ENCODE measurements at places on chromosomes 13 and 19.

DNA sequence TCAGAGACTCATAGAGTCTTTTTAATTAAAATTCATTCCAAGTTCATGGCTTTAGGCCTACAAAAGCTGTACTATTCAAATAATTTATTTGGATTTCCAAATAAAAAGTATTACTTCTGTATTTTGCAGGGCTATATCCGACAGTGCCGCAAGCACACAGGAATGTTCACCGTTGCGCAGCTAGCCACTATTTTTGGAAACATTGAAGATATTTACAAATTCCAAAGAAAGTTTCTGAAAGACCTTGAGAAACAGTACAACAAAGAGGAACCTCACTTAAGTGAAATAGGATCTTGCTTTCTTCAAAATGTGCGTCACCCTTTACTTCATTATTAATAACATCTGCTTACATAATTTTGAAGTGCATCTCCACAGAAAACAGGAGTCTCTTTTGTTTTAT is 20.5 kb upstream of the C1QTNF9 start:
- no peak for DNase-seq

DNA sequence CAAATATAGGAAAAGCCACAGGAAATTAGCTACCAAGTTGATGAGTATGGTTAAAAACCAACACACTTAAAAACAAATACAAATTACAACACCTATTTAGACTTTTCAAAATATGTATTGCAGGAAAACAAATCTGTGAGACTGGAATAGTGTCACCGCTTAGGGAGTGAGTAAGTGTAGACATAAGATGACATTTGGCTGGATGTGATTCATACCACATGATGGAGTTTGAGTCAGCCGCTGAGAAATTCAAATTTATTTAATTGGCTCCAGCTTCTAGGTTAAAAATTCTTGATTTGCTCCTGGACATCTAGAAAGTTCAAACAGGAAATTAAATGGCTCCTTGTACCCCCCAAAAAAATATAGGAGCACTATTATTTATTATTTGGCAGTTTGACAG is 531.7 kb downstream of the SLITRK1 start:
- DNase-seq: no peak

GRCh38 chr13:56412856-56413255 is 727.9 kb upstream of the PRR20A start:
- no peak for DNase-seq

DNA sequence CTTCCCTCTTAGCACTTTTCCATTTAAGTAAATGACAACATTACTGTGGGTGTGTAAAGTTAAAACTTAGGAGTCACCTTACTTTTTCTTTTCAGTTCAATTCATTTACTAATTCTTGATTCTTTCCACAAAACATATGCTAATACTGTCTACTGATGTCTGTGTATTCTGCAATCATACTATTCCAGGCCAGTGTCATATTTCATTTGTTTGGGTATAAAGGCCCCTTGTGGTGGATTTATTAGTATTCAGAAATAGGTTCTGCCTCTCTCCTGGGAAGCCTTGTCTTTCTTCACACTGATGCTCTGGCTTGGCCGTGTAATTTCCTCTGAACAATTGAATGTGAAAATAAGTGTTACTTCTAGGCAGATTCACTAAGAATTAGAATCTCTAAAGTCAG is 621.9 kb upstream of the SPRY2 start:
- DNase-seq: no peak

DNA sequence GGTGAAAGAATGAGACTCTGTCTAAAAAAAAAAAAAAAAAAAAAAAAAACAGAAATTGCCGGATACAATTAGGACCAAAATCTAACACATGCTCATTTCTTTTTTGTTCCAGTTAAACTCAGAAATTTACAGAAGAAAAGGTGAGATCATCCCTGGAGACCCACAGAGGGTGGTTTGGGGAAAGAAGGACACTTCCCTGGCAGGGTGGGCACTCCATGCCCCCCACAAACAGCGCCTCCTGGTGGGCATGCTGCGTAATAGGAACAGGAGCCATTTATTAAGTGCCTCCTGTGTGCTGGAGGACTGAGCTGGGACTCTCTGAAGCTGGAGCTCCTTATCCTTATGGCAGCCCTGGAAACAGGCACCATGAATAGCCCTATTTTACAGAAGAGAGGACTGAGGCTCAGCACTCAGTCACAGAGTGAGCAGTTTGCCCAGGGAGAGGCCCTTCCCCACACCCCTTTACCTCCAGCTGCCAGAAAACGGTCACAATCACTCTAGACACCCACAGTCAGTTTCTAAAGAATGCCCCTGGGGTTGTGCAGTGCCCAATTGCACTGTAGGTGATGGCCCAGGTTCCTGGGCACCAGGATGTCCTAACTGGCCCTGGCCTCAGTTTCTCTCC is 10.1 kb downstream of the C19orf38 start:
- DNase-seq: no peak

- DNase-seq: no peak
These were observed 162.4 kb downstream of the FOXO1 start for GRCh38 chr13:40503966-40504591.

DNA sequence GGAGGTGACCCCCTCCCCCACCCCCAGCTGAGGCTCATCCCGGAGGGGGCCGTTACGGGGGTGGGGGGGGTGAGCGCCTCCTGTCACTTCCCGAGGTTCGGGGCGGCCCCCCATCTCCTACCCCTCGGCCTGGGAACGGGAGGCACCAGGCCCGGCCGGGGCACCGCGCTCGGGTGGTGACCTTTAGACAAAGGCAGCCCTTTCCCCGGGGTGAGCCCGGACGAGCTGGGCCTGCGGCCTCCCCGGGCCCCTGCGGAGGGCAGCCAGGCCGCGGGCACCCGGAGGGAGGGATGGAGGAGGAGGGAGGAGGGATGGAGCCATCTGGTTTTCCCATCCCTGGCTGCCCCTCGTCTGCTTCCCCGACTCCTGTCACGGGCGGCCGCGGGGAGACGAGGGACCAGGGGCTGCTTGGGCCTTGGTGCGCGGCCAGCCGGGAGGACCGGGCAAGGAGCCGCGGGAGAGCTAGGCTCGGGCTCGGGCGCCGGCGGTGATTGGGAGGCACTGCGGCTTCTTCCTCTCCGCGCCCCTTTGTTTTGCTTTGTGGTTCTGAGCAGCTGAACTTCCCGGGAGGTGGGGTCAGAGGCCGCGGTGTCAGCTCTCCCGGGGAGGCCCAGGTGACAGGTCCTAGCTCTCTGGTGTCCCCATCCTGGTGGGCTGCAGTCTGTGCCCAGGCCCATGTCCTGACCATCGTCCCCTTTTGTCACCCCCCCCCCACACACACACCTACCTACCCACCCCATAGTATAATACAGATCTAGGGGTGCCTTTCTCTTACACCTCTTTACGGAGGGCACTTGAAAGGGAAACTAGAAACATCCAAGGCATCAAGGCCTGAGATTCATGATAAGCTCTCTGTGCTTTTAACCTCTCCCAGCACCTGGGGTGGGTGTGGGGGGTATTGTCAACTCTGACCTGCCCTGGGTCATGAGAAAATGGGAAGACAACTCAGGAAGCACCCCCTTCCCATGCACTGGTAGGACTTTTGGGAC is 1.3 kb downstream of the BICRA start:
- DNase-seq: no peak

DNA sequence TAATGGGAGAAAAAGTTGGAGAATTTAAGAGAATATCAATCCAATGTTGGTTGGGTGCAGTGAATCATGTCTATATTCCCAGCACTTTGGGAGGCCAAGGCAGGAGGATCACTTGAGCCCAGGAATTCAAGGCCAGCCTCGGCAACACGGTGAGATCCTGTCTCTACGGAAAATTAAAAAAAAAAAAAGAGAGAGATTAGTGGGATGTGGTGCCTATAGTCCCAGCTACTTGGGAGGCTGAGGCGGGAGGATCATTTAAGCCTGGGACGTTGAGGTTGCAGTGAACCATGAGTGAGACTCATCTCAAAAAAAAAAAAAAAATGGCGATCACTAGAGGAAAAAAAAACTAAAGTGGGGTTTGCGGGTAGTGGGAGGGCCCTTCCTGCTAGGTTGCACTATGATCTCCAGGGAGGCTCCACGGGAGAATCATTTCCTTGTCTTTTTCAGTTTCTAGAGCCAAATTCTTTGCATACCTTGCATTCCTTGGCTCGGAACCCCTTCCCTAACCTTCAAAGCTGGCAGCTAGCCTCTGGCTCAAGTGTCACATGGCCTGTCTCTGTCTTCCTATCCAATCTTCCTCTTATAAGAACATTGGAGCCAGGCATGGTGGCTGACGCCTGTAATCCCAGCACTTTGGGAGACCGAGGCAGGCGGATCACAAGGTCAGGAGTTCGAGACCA is 5.8 kb upstream of the ERCC2 start:
- DNase-seq: no peak

- DNase-seq: no peak
These were observed 27.2 kb downstream of the PLEKHJ1 start for GRCh38 chr19:2208975-2209374.

DNA sequence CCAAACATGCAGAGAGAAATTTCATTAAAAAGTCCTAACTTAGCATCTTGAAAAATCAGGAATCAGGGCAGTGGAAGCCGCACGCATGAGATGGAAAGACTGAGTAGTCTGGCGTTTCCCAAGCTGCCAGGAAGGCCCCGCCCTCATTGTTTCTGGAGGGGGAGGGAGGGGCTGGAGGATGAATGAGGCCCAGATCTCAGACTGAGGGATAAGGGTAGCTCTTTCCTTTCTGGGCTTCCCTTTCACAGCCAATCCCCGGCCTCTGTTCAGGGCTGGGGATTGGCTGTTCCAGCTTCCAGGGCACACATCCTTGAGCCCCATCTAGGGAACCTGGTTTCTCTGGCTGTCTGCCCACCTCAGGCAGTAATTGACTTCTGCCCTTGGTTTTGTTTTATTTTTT is 7.3 kb downstream of the C19orf53 start:
- no peak for DNase-seq

DNA sequence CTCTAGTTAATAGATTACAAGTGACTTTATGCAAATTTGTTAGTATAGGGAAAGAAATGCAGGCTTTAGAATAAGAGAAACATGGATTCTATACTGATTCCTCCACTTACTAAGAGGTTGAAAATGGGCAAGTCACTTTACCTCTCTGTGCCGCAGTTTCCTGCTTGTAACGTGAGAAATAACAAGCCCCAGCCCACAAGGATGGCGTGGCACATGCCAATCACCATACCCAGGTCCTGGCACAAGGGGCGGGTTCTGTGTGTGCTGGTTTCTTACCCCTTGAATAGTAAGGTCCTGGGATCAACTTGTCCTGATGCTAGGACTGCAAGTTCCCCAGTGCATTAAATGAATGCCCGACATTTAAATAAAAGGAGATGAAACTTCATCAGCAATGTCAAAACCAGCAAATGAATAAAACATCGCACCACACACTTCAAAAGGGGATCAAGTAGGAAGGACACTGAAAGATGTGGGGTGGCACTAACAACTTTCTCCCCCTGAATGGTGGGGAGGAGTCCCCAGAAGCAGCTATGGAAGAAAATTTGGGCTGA is 7.9 kb upstream of the SIGLEC9 start:
- no peak for DNase-seq

- DNase-seq: no peak
These were observed 43.7 kb downstream of the BBC3 start for GRCh38 chr19:47187335-47187655.

- DNase-seq: no peak
These were observed 6.2 kb downstream of the ERVK3-1 start for GRCh38 chr19:58311345-58311865.

DNA sequence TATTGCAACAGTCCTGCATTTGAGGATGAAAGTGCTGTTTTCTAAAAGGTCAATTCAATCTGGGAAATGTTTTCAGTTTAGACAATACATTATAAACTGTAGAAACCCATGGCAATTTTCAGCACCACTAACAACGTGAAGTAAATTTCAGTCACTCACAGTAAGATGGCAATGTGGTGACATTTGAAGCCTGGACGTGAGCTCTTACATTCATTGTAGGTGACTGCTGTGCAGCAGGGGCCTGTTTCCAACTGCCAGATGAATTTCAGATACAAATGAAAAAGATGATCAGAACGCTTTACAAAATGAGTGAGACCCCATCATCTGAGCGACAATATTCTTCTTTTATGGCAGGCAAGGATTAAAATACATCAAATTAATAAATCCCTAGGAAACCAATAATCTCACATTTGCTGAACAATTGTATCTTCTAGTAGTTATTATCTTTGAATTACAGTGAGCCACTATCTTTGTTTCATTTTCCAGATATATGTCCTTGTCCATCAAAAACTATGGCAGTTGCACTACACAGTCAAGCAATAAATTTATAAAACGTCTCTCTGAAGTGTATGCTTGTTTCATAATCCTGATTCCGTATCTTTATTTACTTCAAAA is 1816.8 kb downstream of the OLFM4 start:
- no peak for DNase-seq

GRCh38 chr19:40155749-40156265 is 35.4 kb upstream of the MAP3K10 start:
- no peak for DNase-seq

GRCh38 chr19:28039677-28040381 is 1173.1 kb downstream of the UQCRFS1 start:
- no peak for DNase-seq

DNA sequence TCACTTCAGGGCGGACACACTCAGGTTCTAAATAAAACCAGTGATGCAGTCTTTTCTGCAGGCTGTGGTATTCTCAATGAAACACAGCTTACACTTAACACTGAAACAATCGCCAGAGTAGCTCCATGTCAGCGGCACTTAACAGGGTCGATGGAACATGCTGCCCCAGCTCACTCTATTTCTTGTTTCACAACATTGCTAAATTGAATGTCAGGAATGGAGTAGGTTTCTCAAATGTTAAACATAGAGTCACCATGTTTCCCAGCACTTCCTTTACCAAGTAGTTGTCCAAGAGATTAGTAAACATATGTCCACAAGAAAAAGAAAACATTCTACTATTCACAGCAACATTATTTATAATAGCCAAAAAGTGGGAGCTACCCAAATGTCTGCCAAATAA is 306.9 kb downstream of the SLITRK6 start:
- DNase-seq: no peak

- no peak for DNase-seq
These were observed 35.2 kb downstream of the C13orf46 start for GRCh38 chr13:113938716-113939115.

DNA sequence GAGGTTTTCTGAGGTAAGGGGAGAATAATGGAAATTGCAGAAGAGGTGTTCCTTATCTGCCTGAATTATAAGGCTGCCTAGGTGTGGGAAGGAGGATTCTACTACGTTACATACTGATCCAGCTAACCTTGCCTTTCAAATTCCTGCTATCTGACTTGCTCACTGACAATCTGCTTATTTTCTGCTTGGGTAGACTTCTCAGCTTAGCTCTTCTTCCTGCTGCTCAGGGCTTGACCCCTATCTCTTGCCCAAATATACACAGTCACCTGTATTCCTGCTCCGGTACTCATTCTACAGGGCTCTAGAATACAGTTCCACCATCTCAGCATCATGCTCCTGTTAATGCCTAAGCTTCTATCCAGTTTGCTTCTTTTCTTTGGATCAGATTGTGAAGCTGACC is 1607.6 kb downstream of the OLFM4 start:
- DNase-seq: no peak

- DNase-seq: peak; percentile 48
These were observed 2.2 kb downstream of the ARHGAP45 start for GRCh38 chr19:1069009-1069779.

Data from stimulated activated CD4-positive, alpha-beta T cell treated with anti-CD3 and anti-CD28 coated beads, Interleukin-1b, Interleukin-23, amount 100 ng/mL, for 1 hour (primary cell).